ENCODE measurements at places on chromosomes 2 and 18. TPM values are rescaled to one million over a fixed set of nuclear protein-coding genes. Genes with fewer than 3 reads are reported as not detected.

DNA sequence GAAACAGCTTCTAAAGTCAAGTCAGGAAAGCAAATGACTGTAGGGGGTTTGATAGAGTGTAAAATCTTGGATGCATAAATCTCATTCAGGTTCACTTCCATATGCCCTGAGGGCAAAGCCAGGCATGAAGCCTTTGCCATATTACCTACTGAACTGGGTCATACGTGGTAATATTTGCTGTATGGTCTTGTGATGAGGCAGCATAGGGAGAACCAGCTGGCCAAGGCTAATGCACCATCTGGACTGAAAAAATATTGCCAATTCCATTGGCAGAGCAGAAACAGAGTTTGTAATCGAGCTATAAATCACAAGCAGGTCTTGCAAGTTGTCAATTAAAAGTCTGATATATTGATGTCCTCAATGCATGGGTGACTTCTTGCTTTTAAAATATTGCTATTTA, 243.8 kb downstream of the ERBB4 start:
- no peaks in the 10 kb centered on the region for H3K27me3 ChIP-seq
- H3K36me3 ChIP-seq = no peaks in the 10 kb centered on the region
- H3K27ac ChIP-seq = no peak overlapping the region

ALPI gene
- total RNA-seq = not detected

DNA sequence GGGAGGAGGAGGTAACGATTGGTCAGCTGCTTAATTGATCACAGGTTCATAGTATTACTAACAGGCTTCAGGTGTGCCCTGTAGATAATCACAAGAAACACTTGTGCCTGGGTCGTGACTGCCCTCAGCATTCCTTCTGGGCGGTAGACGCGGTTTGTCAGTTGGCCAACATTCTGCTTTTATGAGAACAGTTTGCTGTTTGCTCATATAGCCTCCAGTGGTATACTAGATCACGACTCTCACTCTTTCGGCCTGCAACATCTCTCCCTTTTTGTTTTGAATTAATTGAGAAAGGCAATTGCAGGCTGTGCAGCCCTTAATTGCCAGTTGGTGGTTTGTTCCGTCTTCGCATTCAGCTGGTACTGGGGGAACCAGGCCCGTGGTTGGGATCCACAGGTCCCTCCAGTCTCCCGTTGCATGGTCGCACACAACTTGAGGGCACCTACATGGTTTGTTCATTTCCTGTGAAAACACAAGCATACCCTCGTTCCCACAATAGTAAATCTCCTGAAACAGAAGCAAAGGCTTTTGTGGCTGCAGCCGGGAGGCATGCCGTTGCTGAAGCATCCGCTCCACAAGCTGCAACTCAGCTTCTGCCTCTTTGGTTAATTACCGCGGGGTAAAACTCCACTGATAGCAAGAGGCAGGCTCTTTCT, 30.3 kb upstream of the GPR17 start:
- H3K4me1 ChIP-seq = no peaks in the 10 kb centered on the region
- no peak for DNase-seq
- no peaks in the 10 kb centered on the region for H3K27me3 ChIP-seq
- H3K36me3 ChIP-seq = no peaks in the 10 kb centered on the region

DNA sequence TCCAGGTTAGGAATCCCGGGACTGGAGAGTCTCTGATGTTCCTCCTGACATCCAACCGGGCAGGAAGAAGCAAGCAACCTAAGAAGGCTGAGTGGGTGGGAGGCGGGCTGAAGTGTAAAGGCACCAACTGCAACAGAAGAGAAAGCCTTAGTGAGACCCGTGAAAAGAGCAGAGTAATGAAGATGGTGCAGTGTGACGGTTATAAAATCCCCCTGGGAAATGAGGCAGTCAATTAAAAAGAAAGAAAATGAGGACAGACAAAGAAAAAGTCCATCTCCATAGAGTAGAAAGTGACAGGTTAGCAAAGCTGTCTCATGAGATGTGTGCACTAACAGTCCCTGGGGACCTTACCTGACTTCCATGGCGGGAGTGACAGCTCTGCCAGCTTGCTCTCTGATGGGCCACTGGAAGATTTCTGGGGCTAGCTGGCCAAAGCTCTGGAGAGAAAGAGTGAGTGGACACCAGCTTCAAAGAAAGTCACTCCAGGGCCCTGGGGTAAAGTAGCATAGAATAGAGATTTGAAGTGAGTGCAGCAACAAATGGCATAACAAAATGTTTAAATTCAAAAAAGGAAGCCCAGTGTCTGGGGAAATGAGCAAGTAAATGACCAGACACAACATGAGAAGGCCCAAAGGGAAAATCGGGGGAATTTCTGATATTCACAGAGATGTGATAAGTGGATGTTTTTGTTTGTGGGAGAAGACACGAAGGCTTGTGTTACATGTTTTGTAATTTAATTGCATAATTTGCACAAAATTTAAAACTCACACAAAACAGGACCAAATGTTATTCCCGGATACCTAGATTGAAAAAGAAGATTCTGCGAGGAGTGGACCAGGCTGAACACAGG, 44.1 kb upstream of the IGFBP2 start:
- H3K4me1 ChIP-seq = peaks cover 10% of the 10 kb centered on the region
- no peaks in the 10 kb centered on the region for H3K36me3 ChIP-seq
- DNase-seq = no peak

CYS1 gene
- total RNA-seq = 3.7 TPM

- DNase-seq = no peak
- peak overlapping the region; percentile 69 for H3K27ac ChIP-seq
- no peaks in the 10 kb centered on the region for H3K27me3 ChIP-seq
- H3K4me1 ChIP-seq = peaks cover 15% of the 10 kb centered on the region
Observed at GRCh38 chr2:70090706-70091334, 3.5 kb downstream of the PCBP1 start.

PROC gene
- not detected for total RNA-seq

- H3K27me3 ChIP-seq = no peaks in the 10 kb centered on the region
- no peak overlapping the region for H3K4me3 ChIP-seq
- no peak overlapping the region for H3K27ac ChIP-seq
- DNase-seq = no peak
Observed at GRCh38 chr2:187644486-187644885, 90.3 kb upstream of the TFPI start.

GRCh38 chr2:119204525-119204924, 19.1 kb upstream of the STEAP3 start:
- no peak for DNase-seq
- H3K27ac ChIP-seq = no peak overlapping the region
- H3K4me3 ChIP-seq = no peak overlapping the region
- H3K27me3 ChIP-seq = no peaks in the 10 kb centered on the region
- no peaks in the 10 kb centered on the region for H3K36me3 ChIP-seq

DNA sequence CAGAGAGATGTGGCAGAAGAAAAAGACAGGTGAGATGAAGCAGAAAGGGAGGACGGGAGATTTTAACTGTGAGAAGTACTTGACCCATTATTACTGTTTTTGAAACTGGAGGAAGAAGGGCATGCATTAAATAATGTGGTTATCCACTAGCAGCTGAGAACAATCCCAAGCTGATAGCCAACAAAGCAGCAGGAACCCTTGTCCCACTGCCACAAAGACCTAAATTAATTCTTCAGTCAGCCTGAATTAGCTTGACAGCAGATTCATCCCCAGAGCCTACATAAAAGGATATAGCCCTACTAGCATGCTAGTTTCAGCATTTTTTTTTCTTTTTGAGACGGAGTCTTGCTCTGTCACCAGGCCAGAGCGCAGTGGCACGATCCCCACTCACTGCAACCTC, 19.5 kb upstream of the REG3A start:
- no peak overlapping the region for H3K4me3 ChIP-seq
- H3K27ac ChIP-seq = no peak overlapping the region
- H3K36me3 ChIP-seq = no peaks in the 10 kb centered on the region
- no peaks in the 10 kb centered on the region for H3K4me1 ChIP-seq

GRCh38 chr2:33317369-33318007, 159.0 kb upstream of the RASGRP3 start:
- no peak for DNase-seq
- no peak overlapping the region for H3K4me3 ChIP-seq
- H3K27me3 ChIP-seq = no peaks in the 10 kb centered on the region
- H3K27ac ChIP-seq = no peak overlapping the region
- H3K4me1 ChIP-seq = peaks cover 7% of the 10 kb centered on the region

- DNase-seq = no peak
- H3K4me1 ChIP-seq = peaks cover 3% of the 10 kb centered on the region
- H3K4me3 ChIP-seq = no peak overlapping the region
- no peaks in the 10 kb centered on the region for H3K27me3 ChIP-seq
Observed at GRCh38 chr2:109133746-109134145, 4.7 kb downstream of the SH3RF3 start.

ZBTB7C gene
- 42.4 TPM for total RNA-seq

- H3K4me3 ChIP-seq = no peak overlapping the region
- H3K27me3 ChIP-seq = no peaks in the 10 kb centered on the region
- H3K27ac ChIP-seq = no peak overlapping the region
- DNase-seq = no peak
Observed at GRCh38 chr2:178197791-178198190, 3.5 kb downstream of the OSBPL6 start.

DNA sequence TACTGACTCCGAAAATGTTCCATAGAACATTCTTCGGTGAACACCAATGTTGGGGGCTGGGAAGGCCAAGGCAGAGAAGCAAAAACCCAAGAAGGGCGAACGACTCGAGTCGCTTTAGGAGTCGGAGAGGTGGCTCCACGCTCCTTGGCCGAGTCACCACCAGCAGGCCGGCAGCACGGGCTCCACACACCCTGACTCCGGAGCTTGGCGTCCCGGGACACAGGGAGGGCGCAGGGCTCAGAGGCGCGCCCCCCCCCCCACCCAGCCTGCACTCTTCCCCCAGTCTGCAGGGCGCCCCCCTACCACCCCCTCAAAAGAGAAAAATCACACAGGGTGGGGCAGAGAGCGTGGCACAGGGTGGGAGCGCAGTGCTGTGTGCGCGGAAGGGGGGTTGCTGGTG, 7.5 kb upstream of the ADI1 start:
- no peak overlapping the region for H3K4me3 ChIP-seq
- no peak overlapping the region for H3K27ac ChIP-seq
- no peak for DNase-seq
- H3K27me3 ChIP-seq = no peaks in the 10 kb centered on the region
- H3K4me1 ChIP-seq = peaks cover 12% of the 10 kb centered on the region

DNA sequence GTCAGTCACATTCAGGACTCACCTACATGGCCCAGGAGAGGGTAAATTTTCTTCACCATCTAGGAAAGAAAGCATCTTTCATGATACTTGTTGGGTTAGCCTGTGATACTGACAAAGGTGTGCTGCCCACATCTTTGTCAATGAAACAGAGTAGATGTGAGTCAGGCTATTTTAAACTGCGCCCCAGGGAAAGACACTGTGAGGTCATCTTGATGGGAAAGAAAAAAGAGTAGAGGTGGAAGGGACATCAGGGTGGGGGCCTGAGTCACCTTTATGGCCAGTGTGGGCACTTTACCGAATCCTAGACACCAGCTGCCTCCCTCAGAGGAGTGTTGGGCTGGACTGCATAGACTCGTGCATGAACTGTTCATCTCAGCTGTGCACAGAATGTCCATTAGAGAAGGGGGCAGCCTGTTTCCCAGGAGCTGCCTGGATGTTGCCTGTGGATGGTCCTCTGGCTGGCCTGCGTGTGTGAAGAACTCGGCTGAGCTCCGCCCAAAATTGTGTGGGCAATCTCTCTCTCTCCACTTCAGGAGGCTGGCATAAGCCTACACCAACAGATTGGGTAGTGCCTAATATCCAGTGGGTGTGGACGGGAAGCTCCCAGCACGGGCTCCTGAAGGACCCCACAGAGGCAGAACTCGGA, 278.7 kb upstream of the PXDN start:
- H3K36me3 ChIP-seq = no peaks in the 10 kb centered on the region
- H3K27ac ChIP-seq = no peak overlapping the region
- H3K4me3 ChIP-seq = no peak overlapping the region
- H3K27me3 ChIP-seq = no peaks in the 10 kb centered on the region
- no peaks in the 10 kb centered on the region for H3K4me1 ChIP-seq
- DNase-seq = no peak

DNA sequence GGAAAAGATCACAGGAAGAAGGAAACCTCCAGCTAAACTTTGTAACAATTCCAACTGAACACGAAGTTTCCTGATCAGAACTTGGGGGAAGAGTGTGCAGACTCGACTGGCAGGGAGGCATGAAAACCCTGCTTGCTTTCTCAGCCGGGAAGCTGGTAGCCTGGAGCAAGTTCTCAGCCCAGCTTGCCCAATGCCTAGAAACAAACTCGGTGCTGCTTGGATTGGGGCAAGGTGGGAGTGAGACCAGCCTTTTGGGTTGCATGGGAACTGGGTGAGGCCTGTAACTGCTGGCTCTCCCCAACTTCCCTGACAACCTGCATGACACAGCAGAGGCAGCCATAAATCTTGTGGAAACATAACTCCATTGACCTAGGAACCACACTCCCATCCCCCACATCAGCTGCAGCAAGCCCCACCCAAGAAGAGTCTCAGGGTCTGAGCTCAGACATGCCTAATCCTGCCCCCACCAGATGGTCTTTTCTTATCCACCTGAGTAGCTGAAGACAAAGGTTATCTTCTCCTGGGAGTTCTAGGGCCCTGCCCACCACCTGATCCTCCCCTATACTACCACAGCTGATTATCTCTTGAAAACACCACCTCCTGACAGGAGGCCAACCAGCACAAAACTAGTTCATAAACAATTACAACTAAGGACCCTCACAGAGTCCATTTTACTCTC, 1859.7 kb upstream of the CELF4 start:
- no peak for DNase-seq
- H3K27me3 ChIP-seq = no peaks in the 10 kb centered on the region
- no peaks in the 10 kb centered on the region for H3K36me3 ChIP-seq
- no peak overlapping the region for H3K27ac ChIP-seq
- H3K4me3 ChIP-seq = no peak overlapping the region

ALPP gene
- 0.87 TPM for total RNA-seq

TCF23 gene
- 5.5 TPM for total RNA-seq

STPG4 gene
- total RNA-seq = 3.0 TPM

DNA sequence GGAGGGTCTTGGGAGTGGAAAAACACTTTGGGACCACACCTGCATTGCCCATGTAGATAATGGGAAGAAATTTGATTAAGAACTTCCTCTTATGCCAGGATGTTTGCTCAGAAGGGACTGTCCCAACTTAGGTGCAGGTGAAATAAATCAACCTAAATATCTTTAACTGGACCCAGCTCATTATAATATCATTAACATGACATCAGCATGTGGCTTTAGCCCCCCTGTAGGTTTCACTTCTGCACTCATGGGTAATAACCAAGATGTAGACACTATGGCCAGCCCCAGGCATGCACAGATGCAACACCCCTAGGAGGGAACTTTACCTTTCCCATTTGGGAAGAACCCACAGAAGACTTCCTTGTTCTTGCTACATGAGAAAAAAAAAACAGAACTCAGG, 227.4 kb upstream of the ZNF804A start:
- DNase-seq = no peak
- H3K4me1 ChIP-seq = no peaks in the 10 kb centered on the region
- H3K27me3 ChIP-seq = no peaks in the 10 kb centered on the region

THADA gene
- total RNA-seq = 39.5 TPM

MARCO gene
- 0.74 TPM for total RNA-seq
